ENCODE measurements at places on chromosomes 7 and 10. TPM values are rescaled to one million over a fixed set of nuclear protein-coding genes. Genes with fewer than 3 reads are reported as not detected.

DNA sequence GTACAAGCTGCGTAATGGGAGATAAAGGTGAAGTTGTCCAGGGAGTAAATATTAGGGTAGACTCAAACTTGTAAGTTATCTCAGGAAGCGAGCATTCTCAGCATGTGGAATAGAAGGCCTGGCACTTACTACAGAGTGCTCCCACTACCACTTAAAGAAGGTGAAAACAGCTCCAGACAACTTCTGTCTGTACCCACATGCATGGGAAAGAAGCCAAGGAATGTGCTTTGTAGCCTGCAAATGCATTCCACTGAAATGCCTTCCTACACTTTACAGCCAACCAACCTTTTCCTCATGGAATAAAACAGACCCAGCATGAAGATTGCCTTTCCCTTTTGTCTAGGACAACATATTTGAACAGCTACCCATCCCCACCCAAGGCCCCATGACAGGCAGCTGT lies 45.4 kb upstream of the NPSR1 start:
- no peaks in the 10 kb centered on the region for H3K36me3 ChIP-seq
- DNase-seq: no peak
- no peak overlapping the region for H3K4me3 ChIP-seq
- no peak overlapping the region for H3K27ac ChIP-seq

DNA sequence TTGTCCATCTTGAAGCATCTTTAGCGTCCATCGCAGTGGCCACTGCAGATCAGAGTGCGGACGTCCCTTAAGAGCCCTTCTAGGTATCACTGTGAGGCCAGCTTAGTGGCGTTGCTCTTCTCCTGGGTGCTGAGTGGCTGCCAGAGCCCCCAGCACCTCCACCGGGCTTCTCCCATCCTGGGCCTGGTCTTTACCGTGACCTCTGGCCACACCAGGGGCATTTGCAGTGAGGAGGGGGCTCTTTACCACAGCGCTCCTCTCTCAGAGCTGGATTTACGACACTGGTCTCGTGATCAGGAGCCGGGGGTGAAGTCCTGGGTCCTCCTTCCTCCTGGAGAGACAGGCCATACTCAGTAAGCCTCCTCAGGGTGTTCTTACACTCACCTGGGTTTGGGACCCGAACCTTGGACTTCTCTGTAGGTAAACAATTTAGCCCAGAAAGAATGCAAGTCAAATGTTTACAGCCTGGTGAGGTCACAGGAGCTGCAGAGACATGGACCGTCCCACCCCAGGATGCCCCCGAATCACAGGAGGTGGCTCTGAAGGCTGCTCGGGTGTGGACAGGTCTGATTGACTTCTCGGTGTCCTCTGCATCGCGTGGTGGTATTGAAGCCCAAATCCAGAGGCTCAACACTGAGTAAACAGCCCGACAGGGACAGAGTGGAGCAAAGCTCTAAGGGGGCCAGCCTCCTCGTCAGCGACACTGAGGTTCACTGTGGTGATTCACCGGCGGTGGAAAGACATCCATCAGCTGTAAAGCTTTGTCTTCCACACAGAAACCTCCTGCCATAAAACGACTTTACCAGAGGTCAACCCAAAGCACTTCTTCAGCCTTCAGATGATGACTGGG lies 33.0 kb downstream of the JAKMIP3 start:
- no peak for DNase-seq
- no peaks in the 10 kb centered on the region for H3K36me3 ChIP-seq
- no peak overlapping the region for H3K4me3 ChIP-seq
- H3K27ac ChIP-seq: no peak overlapping the region
- H3K4me1 ChIP-seq: no peaks in the 10 kb centered on the region

DNA sequence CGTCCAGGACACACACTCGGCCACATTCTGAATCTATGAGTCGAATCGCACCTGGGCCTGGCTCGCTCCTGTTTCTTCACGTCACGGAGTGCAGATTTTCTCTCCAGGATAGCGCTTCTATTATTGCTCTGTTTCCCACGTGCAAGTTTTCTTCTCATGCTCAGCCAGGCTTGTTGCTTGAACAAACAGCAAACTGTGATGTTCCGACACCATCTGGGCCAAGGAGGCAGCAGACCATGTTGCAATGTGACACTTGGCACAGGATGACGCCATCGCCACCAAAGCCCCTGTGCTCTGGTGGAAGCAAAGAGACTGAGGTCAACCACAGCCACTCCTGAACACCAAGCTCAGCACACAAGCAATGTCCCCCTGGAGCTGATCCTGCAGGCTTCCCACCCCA lies 507.1 kb upstream of the ADARB2 start:
- no peaks in the 10 kb centered on the region for H3K27me3 ChIP-seq
- H3K4me1 ChIP-seq: no peaks in the 10 kb centered on the region
- no peaks in the 10 kb centered on the region for H3K36me3 ChIP-seq
- no peak for DNase-seq

DNA sequence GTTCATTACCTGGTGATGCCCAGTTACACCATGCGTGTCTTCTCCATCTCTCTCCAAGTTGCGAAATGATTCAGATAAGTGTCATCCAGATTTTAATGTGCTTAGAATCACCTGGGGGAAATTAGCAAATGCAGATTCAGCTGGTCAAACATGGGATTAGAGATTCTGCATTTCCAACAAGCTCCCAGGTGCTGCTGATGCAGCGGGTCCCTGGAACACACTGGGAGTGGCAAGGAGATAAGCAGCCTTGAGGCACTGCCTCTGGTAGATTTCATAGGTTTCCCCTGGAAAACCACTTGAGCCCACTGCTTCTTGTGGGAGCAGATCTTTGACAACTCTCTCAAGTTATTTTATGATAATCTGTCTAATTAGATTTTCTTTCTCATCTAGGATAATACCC lies 196.0 kb upstream of the C7orf33 start:
- H3K27me3 ChIP-seq: peaks cover 27% of the 10 kb centered on the region
- no peak for DNase-seq
- H3K4me3 ChIP-seq: no peak overlapping the region

The FAS gene
- total RNA-seq: 34.1 TPM

The RSPH10B gene
- total RNA-seq: 0.19 TPM
